ENCODE measurements at places on chromosomes 11 and 22. TPM values are rescaled to one million over a fixed set of nuclear protein-coding genes. Genes with fewer than 3 reads are reported as not detected.

The IGSF9B gene
- not detected for total RNA-seq

The UFD1 gene
- total RNA-seq: 82.5 TPM

The NECTIN1 gene
- total RNA-seq: 4.1 TPM

The ZNF280B gene
- 0.22 TPM for total RNA-seq

The ART1 gene
- total RNA-seq: not detected

Data from lung microvascular endothelial cell (primary cell).